HAP-1 (cell line): ENCODE measurements at places on chromosomes 16 and 17.

- no peak for DNase-seq
Observed at GRCh38 chr16:972316-973002, 1.7 kb upstream of the LMF1 start.

DNA sequence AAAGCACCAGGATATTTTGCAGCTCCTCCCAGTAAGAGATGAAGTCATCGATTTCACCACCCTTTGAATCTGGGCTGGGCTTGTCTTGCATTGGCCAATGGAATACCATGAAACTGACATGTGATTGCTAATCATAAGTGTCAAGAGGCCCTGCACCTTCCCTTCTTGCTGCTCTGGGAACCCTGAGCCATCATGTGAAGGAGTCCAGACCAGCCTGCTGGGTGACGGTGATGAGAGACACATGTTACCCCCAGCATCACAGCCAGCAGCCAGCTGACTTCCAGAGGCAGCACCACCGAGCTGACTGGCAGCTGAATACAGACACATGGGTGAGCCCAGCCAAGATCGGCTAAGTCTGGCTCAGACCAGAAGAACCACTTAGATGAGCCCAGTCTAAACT is 43.6 kb upstream of the CACNG4 start:
- DNase-seq = no peak

DNA sequence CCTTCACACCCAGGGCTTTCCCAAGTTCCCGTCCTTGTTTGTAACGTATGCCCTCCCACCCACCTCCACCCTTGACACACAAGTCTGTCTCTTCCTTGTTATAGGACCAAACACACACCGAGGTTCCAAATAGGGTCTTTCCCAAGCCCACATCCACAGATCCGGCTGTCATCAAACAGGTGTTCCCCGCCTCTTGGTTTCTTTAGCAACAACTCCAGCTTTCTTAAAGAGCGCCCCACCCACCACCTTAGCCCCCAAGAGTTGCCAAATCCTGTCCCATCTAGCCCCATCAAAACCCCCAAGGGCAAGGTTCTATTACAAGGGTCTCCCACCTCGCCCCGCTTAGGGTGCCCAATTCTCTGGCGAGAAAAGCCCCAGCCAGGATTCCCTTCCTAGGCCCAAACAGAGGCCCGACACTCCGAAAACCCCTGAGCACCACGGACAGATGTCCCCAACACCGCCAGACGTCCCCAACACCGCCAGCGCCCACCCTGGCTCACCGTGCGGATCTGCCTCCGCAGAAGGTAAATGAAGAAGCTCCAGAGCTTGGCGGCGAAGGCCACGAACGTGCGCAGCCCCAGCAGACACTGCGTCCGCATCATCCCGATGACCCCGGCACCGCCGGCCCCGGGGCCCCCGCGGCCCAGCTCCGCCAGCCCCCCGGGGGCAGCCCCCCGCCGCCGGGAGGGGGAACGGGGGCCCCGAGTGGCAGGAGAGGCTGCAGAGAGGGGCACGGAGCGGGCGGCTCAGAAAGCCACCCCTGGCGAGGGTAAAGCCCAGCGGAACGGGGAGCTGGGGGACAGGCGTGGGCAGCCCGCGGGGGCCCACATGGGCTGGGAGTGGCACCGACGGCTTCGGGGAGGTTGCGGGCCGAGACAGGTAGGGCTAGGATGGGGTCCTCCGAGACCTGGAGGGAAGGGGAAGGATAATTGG is 573 bp downstream of the CTDNEP1 start:
- no peak for DNase-seq

- DNase-seq = no peak
Observed at GRCh38 chr16:72317446-72317845, 145.5 kb upstream of the PMFBP1 start.

GRCh38 chr16:22018559-22018958 is 10.6 kb downstream of the MOSMO start:
- no peak for DNase-seq

DNA sequence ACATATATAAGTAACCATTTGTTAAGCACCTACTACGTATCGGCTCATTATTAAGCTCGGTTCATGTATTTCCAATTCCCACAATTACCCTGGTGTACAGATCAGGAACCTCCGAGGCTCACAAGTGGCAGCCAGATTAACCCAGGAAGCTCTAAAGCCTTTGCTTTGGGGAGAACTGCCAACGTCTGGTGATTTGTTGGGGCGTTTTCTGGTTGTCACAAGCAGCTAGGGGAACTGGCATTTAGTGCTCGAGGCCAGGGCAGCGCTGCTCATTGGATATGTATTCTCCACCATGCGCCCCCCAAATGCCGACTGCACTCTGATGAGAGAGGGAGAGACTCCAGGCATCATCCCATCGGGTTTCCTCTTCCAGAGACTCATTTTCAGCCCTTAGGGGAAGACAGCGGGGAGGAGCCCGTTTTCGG is 541 bp downstream of the ZNF18 start:
- no peak for DNase-seq

- DNase-seq = peak; percentile 12
Observed at GRCh38 chr16:4936181-4936990, 562 bp downstream of the PPL start.

GRCh38 chr17:69525920-69526841 is 111.7 kb downstream of the MAP2K6 start:
- peak; percentile 54 for DNase-seq

GRCh38 chr17:77628035-77628434 is 330.5 kb upstream of the TNRC6C start:
- DNase-seq = no peak

DNA sequence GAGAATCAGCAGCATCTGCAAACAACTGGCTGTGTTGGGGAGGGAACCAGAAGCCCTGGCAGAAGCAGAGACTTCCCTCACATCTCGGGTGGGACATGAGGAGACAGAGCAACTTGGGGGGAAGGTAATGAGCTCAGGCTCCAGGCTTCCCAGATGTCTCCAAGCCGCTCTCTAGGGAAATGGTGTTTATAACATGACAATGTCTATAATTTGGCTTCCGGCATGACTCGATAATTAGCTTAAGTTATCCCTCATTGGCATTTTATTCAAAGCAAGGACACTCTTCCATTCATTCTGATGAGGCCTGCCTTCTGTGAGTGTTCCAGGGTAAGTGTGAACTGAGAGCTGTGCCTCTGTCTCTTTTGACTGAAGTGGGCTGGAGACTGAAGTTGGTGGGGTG is 14.7 kb upstream of the MLLT6 start:
- no peak for DNase-seq

- DNase-seq = no peak
Observed at GRCh38 chr17:42290577-42290976, 2.3 kb downstream of the STAT5A start.

- peak; percentile 25 for DNase-seq
Observed at GRCh38 chr17:4852567-4853207, 19.5 kb downstream of the MINK1 start.

DNA sequence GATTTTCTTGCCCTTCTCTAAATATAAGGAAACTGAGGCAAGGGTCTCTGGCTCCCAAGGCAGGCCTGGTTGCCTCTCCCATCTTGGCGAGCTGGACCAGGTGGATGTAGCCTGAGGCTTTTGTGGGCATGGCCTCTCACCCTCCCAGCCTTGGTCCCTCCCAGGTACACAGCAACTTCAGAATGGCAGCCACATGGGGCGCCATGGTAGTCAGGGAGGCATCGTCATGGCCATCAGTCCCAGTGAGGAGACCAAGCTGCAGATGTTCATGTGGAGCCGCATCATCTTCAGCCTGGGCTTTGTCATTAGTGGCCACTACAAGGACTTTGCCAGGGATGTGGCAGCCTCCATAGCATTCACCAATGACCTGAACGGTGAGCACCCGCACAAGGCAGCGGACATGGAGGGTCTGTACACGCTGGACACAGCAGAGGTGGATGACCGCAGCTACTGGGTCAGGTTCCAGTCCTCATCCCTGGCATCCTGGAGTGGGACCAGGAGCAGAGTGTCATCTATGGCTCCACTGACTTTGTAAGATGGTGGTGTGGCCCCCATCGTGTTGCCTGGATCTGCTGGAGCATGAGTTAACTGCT is 165.8 kb upstream of the ZNF267 start:
- DNase-seq = no peak

GRCh38 chr16:80875616-80876015 is 71.2 kb upstream of the CDYL2 start:
- DNase-seq = no peak

- peak; percentile 12 for DNase-seq
Observed at GRCh38 chr16:23182679-23183542, at the start of gene SCNN1G. SCNN1G (plus strand) TSS chr16:23182745; CDS start chr16:23186272, 3,527 bp downstream.

DNA sequence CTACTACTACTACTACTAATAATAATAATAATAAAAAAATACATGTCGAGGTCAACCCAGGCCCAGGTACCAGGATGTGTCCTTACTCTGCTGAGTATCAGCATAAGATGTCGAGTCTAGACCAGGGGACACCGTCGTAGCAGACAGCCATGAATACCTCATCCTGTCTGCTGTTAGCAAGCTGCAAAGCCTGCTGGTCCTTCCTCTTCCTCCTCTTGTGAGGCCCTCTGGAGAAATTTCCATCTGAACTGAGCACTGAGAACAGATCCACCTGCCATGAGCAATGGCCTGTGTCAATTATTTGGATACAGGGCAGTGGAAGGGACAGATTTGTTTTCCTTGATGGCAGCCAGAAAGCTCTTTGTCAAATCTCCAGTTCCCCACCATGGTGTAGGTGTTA is 168.5 kb downstream of the XYLT1 start:
- no peak for DNase-seq

DNA sequence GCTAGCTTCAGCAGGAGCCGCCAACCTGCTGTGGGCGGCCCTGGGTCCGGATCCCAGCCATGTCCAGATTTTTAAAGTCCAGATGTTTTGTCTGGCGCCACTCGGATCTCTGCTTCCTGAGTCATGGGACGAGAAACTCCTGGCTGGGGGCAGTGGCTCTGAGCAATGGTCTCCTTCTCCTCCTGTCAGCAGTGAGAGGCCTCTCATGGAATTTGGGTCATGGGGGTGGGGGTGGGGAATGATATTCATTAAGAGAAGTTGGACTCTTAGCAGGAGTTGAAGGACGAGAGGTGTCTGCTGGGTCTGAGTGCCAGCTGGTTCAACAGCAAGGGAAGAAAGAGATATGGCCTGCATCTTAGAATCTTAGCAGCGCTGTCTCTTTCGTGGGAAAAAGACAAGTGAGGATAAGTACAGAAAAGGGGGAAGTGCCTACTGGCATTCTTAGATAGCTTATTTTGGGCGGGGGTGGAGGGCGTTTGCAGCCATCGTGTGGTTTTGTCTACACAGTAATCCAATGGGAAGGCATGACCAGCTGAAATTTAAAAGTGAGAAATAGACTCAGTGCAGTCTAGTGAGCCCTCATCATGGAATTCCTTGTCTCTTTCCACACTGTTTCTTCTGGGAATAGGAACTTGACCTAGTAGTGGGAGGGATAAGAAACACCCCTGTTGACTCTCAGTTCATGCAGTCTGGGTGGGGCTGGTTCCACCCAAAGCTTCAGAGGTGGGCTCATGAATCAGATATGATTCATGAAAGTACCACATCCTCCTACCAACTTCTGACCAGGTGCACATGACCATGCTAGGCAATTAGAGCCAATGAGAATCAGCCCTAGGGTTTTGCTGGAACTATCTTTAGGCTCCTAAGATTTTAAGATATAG is 80.5 kb downstream of the MYH13 start:
- no peak for DNase-seq

GRCh38 chr17:27817731-27818130 is 17.4 kb upstream of the NOS2 start:
- no peak for DNase-seq
